HL-60 (cell line): ENCODE measurements at places on chromosomes 16 and 17.

DNA sequence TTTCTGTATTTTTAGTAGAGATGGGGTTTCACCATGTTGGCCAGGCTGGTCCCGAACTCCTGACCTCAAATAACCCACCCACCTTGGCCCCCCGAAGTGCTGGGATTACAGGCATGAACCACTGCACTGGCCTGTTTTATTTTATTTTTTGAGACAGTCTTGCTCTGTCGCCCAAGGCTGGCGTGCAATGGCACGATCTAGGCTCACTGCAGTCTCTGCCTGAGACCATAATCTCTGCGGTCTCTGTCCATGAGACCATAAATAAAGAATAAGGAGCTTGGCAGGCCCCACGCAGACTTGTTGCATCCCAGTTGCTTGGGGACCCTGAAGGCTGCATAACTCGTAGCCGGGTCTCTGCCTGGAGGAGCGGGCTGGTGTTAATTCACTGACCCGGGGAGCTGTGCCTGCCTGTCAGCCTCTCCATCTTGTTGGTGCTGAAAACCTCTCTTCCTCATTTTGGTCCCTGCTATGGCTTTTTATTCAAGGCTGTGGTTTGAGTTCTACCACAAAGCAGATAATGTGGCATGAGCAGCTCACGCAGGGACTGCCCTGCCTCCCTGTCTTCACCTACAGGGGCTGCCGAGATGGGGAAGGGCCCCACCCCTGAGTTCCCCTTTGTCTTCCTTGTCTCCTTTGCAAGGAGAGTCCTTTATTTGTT, 82.1 kb downstream of the MSI2 start:
- DNase-seq, result peak; percentile 27

DNA sequence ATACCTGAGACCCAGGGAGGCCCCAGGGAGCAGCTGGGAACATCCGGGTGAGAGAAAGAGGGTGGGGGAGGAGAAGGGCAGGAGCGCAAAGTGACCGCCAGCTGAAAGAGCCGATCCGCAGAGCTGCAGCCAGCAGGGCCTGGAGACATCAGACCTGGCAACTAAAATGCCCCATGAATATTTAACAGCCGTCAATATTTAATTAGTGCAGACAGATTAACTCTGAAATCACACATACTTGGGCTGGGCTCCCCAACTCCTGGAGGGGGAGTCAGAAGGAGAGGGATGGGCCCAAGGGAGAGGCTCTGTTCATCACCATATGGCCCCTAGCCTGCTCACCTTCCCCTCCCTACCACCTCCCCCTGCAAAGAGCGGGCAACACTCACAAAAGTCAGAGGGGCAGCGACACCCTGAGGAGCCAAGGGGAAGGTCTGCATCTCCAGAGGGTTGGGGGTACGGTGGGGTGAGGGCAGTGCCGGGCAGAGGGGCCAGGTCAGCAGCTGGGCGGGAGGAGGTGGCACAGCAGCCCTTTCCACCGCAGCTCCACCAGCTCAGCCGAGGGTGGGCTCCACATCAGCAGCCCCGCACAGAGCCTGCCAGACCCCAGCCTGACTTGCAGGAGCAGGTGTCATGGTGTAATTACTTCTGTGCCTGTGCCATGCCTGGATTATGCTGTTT, 61.9 kb upstream of the CCL1 start:
- DNase-seq, result no peak

GRCh38 chr16:81447383-81448101, 2.9 kb downstream of the CMIP start:
- no peak for DNase-seq

DNA sequence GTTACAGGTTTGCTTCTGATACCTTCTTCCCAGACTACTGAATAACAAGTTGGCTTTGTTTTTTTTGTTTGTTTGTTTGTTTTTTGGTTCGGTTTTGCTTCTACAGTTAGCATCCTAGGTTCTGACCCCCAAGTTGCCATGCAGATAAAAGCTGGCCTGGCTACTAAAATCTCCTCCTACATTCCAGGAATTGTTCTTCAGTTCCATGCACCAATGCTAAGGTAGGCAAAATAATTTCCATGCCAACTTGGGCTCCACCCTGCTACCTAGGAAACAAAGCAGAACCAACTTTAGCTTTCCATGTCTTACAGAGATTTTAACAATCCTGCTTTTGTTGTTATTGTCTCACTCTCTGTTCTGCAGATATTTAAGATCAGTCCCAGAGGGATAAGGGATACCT, 495.5 kb upstream of the SOX9 start:
- DNase-seq, result no peak

DNA sequence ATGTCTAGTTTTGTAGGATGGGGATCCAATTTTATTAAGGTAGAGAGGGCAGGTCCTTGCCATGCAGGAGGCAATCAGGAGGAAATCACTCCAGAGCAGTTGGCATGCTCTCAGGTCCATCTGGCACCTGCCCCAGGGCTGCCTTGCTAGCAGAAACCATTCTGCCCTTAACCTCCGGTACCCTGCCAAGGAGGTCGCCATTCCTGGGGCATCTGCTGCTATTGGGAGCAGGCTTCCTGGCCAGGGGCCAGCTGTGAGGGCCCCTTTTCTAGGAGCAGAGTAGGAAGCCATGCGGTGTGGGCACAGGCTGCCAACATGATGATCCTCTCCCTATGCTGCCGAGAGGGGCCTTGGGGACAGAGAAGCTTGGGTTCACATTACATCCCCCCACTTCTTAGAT, 47.6 kb upstream of the MGAT5B start:
- no peak for DNase-seq

GRCh38 chr17:10316801-10317542, 55.8 kb downstream of the MYH13 start:
- DNase-seq, result no peak
